ENCODE measurements at places on chromosomes 3 and 15. TPM values are rescaled to one million over a fixed set of nuclear protein-coding genes. Genes with fewer than 3 reads are reported as not detected.
A peak's percentile ranks its signal among the peaks of the same experiment; 100 is the strongest.

GRCh38 chr3:81760215-81760614 lies 1.2 kb downstream of the GBE1 start:
- no peak for DNase-seq

GRCh38 chr3:48468329-48468731 lies 21.8 kb downstream of the ATRIP start:
- no peak for DNase-seq

GRCh38 chr3:168096210-168096652 lies 507 bp upstream of the GOLIM4 start:
- peak; percentile 79 for DNase-seq

DNA sequence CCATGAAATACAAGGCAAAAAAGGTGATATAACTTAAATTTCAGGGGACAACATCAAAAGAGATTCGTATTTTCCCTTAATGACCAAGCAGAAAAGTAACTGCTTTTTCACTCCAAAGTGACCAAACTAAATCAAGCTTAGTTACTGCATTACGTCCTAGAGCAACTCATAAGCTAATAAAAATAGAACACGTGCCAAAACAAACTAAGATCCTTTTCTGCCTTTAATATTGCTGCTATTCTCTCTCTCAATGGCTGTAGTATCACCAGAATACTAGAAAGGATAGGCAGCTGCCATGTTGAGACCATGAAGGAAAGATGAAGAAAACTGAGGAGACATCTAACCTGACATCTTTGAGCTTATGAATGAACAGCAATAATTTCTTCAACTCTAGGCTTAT lies 43.3 kb downstream of the UBXN7 start:
- no peak for DNase-seq

- DNase-seq: peak; percentile 94
These were observed 2.3 kb upstream of the MBNL1 start for GRCh38 chr3:152266221-152266995.

Gene PFKFB4
- 0.59 TPM for total RNA-seq

- DNase-seq: no peak
These were observed 847 bp downstream of the WHAMM start for GRCh38 chr15:82810061-82810889.

- DNase-seq: no peak
These were observed 249.6 kb downstream of the THRB start for GRCh38 chr3:24245056-24245455.

DNA sequence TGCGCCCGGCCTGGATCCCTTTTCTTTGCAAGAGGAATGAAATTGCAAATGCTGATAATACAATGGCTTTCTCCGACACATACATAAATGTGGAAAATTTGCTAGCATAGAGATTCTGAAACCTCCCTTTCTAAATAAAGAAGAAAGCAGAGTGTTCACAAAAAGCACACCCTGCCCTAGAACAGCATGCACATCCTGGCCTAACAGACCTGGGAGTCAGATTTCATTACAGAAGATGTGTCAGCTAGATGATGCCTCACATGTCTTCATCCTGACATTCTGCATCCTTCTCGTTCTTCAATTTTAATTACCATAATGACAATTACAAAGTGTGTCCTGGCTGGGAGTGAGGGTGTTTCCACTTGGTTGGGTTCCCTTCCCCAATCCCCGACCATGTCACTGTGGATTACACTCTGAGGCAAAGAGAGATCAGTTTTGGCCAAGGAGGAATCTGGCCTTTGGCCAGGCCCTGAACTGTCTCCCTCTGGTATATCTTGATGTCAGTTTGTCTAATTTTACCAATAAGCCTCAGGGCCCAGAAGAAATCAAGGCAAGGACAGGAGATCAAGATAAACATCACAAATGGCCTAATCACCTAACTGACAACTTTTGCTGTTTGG lies 104.9 kb upstream of the SPATA12 start:
- no peak for DNase-seq

Gene ZIC1
- not detected for total RNA-seq

Gene HAPLN3
- 3.6 TPM for total RNA-seq

DNA sequence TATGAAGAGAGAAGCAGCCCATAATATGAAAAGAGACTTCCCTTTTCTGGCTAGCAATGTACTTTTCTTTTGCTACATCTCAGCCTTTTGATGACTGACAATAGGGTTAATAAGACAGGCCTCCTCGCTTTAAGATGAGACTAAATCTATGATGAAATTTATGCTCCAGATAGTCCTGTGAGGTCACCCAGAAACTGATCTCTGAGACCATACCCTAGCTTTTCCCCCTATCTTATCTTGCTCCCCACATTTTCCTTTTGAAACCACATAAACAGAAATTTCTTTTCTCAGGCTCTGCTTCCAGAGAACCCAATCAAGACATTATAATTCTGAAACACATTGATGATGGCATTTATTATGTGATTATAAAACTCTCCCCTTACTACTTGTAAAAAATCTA lies 168.8 kb upstream of the CADM2 start:
- no peak for DNase-seq

DNA sequence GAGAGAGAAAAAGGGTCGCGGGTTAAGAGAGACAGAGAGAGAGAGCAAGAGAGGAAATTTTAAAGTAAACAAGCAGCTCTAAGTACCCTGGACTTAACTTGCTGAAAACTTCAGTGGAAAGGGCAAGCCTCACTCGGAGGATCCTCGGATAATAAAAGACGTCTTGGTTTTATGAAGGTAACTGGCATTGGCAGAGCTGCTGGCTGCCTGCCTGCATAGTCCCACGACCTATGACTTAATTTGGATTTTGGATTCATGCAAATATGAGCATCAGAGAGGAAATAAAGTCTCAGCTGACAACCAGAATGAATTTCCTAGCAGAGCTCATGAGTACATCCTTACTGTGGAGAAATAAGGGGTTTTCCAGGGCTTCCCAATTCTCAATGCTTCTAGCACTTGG lies 95.1 kb upstream of the PDZRN3 start:
- no peak for DNase-seq

Gene RPP25
- total RNA-seq: 4.3 TPM

DNA sequence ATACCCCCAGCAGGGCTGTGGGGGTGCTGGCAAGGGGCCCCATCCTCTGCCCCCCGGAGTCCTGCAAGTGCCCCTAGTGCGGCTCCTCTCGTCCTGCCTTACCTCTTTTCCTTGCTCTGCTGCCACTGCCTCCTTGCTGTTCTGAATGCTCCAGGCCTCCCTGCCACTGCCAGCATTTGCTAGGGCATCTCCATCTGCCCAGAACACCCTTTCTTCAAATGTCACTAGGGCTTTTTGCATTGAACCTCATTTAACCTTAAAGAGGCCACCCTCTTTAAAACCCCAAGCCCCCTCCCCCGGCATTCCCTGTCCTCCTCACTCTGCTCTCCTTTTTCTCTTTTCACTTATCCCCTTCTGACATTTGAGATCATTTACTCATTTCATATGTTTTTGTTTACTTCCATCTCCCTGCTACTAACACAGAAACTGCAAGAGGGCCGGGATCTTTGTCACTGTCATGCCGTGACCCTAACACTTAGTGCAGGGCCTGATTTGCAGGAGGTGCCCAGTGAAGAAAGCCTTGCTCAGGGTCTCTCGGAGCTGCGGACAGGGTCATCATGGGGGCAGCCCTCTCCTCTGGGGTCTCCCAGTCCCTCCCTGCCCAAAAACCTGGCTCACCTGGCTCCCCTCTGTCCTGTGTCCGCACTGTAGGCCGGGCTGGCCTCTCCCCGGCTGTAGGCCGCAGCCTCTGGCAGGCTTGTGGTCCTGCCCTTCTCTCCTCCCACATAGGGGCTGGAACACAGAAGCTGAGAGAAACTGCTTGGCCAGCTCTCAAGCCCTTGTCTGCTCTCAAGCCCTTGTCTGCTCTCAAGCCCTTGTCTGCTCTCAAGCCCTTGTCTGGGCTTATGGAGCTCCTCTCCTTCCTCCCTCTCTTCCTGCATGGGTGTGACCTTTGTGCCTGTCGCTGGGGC lies at the start of gene ACOX2:
Gene ACOX2, minus strand, starts transcription at position 690 of the 911 bp plus-strand sequence. CDS start 2,084 bp downstream, outside the sequence.
- peak; percentile 84 for DNase-seq

Gene TIGIT
- total RNA-seq: not detected

Gene SKOR1
- 0.12 TPM for total RNA-seq

DNA sequence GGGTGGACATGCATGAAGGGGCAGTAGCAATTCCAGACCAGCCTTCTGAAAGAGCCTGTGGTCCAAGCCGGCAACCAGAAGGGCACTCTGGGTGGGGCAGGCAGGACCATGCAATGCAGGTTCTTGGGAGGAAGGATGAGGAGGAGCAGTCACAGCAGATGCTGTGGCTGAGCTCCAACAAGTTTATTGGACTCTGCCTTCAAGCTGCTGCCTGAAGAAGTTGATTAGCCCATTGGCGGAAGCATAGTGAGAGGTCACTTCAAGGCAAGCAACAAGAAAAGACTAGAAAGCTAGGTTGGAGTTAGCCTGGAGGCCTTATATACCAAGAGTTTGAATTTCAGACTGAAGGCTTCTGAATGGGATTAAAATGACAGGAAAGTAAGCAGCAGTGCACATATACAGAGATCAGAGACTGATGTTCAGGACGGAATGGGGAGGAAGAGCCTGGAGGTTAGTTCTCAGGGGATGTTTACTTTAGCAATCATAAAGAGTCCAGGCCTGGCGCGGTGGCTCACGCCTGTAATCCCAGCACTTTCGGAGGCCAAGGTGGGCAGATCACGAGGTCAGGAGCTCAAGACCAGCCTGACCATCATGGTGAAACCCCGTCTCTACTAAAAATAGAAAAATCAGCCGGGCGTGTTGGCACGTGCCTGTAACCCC lies 39.9 kb downstream of the SFMBT1 start:
- DNase-seq: no peak

Gene GCNT3
- not detected for total RNA-seq

GRCh38 chr15:36775209-36775608 lies 195.8 kb downstream of the CDIN1 start:
- DNase-seq: no peak

Gene VILL
- 4.2 TPM for total RNA-seq

GRCh38 chr15:76123031-76123430 lies 63.2 kb downstream of the TMEM266 start:
- no peak for DNase-seq

Gene CXCR6
- total RNA-seq: 1.2 TPM

DNA sequence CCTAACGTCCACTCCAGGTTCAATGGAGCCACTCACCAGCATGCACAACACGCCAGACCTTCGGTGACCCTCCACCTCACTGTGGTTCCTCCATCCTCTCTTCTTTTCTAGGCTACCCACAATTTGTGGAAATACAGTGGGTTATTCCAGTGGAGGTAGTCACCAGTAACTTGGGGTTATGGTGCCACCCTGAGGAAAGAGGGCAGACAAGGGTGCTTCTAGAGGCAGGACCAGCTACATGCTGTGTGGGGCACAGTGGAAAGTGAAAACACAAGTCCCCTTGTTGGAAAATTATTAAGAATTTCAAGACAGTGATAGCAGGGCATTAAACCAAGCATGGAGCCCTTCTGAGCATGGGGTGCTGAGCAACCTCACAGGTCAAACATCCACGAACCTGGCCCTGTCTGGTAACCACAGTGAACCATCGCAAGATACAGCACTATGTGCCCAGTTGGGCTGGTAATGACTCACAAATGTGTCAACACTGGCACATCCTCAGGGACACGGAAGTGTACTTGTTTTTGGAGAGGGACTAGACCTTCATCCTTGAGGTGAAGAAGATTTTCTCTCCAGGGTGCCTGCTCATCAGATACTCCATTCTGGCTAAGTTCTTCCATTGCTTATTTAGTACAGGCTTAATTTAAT lies 166.7 kb downstream of the STT3B start:
- no peak for DNase-seq

DNA sequence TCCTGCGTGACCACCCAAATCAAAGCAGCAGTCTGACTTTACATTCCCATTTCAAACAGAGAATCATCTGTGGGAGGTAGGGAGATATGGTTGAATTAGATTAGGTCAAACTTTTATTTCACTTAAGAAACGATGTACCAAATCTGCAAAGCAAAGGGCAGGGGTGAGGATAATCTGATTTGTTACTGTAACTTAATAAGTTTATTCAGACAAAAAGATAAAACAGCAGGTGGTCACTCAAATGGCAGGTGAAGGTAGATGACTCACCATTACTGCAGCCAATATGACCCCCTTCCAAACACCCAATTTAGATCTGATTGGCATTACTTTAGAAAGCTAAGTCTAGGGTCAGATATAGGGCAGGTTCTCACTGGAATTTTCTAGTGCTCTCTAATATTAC lies 651.0 kb upstream of the NAALADL2 start:
- DNase-seq: no peak

DNA sequence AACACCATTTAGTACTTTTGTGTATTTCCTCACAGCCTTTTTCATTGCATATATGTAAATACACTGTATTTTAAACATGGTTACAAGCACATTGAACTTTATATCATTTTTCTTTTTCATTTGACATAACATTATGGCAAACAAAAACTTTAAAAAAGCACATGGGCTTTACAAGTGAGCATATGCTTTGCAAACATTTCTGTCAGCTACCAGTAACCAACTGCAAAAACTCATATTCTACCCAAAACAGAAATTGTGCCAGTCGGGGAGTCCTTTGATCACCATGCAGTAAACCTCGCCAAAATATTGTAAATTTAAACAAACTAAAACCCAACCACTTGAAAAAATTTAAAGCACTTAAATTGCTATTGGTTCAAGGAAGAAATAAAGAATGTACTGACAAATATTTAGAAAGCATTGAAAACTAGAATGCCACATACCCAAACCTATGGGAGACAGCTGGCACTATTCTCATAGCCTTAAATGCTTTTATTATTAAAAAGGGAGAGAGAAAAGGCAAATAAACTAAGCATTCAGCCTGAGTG lies 24.4 kb downstream of the ZNF710 start:
- no peak for DNase-seq

DNA sequence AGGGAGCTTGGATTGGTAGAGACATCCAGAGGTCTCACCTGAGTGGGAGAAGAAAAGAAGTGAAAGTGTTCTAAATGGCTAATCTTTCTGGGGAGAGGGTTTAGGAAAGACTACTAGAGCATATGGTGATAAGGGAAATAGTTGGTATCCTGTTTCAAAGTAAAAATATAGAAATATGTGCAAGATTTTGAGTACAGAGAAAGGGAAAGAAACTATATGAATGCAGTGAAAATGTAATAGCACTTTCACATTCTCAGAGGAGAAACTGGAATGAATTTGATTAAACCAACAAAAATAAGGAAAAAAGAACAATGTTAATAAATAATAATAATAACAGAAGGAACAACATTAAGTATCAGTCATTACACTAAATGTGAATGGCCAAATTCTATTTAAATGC lies 119.4 kb downstream of the DNAJB8 start:
- no peak for DNase-seq

Gene HTR3E
- total RNA-seq: not detected

Gene INKA1
- 4.2 TPM for total RNA-seq

Gene SEMA3B
- total RNA-seq: 20.0 TPM

DNA sequence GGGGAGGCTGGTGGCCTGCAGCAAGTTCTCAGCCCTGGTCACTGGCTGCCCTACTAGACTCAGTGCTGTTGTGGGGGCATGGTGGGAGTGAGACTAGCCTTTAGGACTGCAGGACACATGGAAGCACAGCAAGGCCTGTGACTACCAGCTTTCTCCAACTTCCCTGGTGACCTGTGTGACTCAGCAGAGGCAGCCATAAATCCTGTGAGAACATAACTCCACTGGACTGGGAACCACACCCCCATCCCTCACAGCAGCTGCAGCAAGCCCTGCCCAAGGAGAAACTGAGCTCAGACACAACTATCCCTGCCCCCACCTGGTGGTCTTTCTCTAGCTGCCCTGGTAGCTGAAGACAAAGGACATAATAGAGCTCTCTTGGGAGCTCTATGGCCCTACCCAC lies 111.3 kb downstream of the DCLK3 start:
- no peak for DNase-seq

- no peak for DNase-seq
These were observed 27.7 kb downstream of the ALDH1A2 start for GRCh38 chr15:58037723-58038301.
